Head of caudate nucleus (tissue), 42 donors: ENCODE measurements at places on chromosomes 13 and 19.

GRCh38 chr19:6925386-6925785, 38.0 kb downstream of the ADGRE1 start:
- no peak for DNase-seq

GRCh38 chr19:40223135-40223822, 3.2 kb downstream of the CCNP start:
- no peak for DNase-seq

GRCh38 chr19:46624958-46625661, at the start of gene PTGIR:
Gene PTGIR (minus strand): TSS chr19:46625089. CDS start chr19:46624225, 864 bp downstream.
- DNase-seq, result no peak

- peak; percentile 88 for DNase-seq
These were observed 4.6 kb upstream of the APC2 start for GRCh38 chr19:1445185-1445931.

GRCh38 chr13:21675095-21675991, 4.5 kb downstream of the FGF9 start:
- DNase-seq, result peak; percentile 80

- no peak for DNase-seq
These were observed 24.4 kb downstream of the NCAN start for GRCh38 chr19:19236173-19236572.

DNA sequence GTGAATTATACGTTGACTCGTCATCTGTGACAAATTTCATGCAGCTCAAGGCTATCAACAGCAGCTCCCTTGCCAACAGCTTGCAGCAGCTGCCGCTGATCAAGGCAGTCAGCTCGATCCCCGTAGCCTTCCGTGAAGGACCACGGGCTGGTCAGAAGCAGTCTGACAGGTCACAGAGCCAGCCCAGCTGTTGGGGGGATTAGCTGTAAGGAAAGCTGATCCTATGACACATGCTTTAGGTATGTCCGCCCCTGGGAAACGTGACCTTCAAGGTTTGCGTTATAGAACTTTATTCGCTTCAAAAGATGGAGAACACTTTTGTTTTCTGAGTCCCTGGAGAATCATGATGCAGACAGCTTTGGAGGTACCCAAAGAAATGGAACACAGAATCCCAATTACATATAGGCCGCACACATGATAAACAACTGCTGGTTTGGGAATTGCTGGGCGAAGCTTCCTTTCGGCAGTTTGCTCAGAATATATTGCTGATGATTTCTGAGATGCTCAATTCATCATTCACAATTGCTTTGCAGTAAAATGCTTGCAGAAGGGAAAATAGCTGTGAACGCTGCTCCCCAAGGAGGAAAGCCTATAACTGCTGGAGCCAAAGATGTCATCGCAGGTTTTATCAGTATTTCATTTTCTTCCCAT, 62.6 kb upstream of the USP29 start:
- DNase-seq, result peak; percentile 36

GRCh38 chr19:51621178-51621577, 9.0 kb downstream of the SIGLEC5 start:
- no peak for DNase-seq

- DNase-seq, result no peak
These were observed 74.9 kb downstream of the LHFPL6 start for GRCh38 chr13:39527961-39528660.

- peak; percentile 35 for DNase-seq
These were observed 58.3 kb downstream of the MBNL2 start for GRCh38 chr13:97280478-97280877.

- DNase-seq, result no peak
These were observed 39.4 kb downstream of the RFX2 start for GRCh38 chr19:6070720-6071485.

DNA sequence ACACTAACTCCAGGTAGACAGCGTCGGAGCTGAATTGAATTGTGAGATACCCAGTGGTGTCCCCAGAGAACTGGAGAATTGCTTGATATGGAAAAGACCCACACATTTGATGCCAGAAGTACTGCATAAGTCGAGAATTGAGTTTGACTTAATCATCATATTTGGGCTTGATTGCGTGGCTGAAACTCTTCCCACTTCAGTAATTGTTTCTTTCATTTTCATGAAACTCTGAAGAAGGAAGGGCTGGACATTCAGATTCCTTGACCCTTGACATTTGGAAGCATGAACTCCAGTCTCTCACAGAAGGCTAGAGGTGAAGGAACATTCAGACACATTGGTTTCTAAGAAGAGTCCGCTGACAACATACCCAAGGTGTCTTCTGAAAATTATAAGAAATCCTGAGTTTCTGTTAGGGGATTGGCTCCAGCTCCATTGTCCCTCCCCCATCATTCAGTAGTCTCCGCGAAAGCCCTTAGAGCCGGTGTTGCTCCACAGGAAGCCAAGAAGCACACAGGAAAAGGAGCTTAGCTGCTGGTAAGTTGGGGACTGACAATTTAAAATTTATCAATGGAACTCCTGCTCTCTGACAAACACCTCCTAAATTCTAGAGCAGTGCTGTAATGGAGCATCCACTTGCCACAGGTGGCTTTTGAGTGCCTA, at the start of gene FPR2:
Gene FPR2, plus strand, starts transcription at position 484 of the 660 bp plus-strand sequence. CDS start 7,479 bp downstream, outside the sequence.
- DNase-seq, result no peak

DNA sequence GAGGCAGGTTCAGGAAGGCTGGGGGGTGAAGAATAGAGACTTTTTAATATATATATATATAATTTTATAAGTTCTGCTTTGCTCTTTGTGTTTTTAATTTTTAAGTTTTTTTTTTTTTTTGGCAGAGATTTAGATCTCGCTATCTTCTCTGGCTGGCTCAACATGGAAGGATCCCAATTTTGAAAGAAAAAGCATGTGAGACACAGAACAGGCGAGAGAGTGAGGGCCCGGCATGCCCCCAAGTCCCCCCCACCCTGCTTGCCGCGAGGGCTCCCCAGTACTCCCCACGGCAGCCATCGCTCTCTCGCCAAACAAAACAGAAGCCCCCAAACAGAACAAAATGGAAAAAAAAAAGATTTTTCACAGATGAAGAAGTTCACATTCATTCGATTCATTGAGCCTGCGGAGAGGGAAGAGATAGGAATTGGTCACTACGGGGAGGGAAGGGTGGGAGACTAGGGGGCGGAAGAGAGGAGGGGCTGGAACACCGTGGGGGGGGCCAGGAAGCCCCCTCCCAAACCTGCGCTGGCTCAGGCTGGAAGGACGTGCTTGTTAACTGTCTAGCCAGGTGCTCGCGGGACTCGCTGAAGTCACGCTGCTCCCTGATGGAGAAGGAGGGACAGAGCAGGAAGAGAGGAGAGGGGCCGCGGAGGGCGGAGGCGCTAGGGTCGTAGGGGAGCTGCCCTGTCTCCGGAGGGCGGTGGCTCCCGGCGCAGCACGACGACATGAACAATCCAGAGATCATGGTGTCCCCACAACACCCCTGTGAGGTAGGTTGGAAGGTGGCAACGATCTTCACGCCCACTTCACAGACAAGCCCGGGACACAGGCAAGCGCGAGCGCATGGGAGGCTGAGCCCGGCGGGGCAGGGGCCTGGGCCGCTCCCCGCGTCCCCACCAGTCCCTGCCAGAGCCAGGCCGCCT, 10.6 kb downstream of the KHSRP start:
- DNase-seq, result peak; percentile 63

GRCh38 chr13:20570517-20570916, 3.6 kb downstream of the IFT88 start:
- no peak for DNase-seq

DNA sequence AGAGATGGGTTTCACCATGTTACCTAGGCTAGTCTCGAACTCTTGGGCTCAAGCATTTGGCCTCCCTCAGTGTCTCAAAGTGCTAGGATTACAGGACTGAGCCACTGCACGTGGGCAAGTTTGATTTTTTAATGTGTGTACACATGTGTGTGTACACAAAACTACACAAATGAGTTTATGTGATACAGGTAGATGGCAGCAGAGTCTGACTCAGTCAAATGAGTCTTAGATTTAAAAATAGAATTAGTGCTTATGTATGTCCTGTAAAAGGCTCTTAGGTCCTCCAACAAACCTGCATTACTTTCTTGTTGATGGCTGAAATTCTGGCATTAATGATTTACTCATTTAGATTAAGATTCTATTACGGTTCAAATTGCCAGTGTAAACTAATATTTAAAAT, 293.7 kb downstream of the PCDH17 start:
- no peak for DNase-seq

DNA sequence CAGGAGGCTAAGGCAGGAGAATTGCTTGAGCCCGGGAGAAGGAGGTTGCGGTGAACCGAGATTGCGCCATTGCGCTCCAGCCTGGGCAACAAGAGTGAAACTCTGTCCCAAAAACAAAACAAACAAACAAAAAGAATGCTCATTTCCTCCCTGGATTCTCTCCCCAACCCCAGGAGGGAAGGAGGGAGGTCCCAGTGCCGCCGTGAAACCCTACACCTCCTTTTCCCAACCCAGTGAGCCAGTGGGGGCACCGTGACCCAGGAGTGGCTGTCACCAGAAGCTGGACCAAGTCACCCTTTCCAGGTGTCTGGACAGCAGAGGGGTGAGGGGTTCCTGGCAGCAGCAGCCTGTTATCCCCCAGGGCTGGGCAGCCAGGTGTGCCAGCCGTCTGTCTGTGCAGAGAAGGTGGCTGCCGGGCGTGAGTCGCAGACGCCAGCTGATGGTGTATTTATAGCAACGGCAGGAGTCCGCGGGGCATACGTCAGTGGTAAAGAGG, 23.5 kb downstream of the NFIC start:
- no peak for DNase-seq

DNA sequence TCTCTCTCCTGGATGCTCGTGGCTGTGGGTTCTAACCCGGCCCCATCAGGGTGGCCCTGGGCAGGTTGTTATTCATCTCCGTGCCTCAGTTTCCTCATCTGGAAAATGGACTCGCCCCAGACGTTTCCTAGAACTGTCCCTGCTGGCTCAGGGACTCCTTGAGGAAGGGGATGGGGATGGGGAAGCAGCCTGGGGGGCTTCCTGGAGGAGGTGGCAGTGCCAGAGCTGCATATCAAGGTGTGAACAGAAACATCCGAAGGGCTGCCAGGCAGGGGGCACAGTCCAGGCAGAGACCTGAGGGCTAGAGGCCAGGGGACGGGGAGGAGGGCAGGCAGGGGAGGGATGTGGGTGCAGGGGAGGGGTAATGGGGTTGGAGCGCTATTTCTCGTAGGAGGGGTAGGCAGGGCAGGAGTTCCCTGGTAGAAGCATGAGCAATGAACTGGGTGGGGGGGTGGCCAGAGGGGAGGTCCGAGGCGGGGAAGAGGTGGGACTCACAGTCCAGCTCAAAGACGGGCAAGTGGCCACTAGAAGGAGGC, 3.6 kb upstream of the ELANE start:
- no peak for DNase-seq

GRCh38 chr19:1858412-1859081, 4.8 kb downstream of the KLF16 start:
- DNase-seq, result no peak

- DNase-seq, result peak; percentile 34
These were observed 5.0 kb downstream of the PPP1R37 start for GRCh38 chr19:45097776-45098520.

DNA sequence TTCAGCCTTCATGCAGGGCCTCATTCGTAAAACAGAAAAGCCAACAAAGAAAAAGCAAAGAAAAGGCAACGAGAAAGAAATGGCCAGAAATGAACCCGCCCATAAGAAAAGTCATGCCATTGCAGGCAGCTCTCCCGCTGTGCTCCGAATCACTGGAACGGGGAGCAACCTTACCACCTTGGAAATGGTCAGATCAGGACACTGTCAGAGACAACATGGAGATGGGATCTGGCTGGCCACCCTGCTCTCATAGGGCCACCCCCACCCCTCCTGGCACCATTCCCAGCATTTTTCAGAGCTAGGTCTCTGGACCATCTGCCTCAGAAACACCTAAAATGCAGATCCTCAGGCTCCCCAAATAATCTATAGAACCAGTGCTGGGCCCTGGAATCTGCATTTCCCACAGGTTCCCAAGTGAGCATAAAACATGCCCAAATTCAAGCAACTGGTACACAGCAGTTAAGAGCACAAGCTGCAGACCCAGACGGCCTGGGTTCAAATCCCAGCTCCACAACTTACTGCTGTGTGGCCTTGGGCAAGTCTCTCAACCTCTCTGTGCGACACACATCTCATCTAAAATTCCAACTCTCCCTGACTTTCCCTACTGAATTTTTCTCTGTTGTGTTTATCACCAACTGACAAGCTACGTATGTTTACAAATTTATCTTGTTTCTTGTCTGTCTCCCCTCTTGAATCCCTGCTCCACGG, 151.6 kb downstream of the IER2 start:
- DNase-seq, result no peak

DNA sequence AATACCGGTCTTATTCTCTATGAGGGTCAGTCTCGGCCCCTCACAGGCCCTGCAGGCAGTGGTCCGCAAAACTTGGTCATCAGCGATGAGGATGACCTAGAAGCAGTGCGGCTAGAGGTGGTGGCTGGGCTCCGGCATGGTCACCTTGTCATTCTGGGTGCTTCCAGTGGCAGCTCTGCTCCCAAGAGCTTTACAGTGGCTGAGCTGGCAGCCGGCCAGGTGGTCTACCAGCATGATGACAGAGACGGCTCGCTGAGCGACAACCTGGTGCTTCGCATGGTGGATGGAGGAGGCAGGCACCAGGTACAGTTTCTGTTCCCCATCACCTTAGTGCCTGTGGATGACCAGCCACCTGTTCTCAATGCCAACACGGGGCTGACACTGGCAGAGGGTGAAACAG, 1.8 kb downstream of the FREM2 start:
- DNase-seq, result no peak

GRCh38 chr19:40714441-40715299, 2.0 kb downstream of the COQ8B start:
- DNase-seq, result peak; percentile 97

- peak; percentile 49 for DNase-seq
These were observed 30.4 kb upstream of the TIMM44 start for GRCh38 chr19:7973883-7974282.

GRCh38 chr19:33432446-33433170, 59.1 kb downstream of the CEBPG start:
- no peak for DNase-seq

- DNase-seq, result no peak
These were observed 62.4 kb downstream of the AKAP11 start for GRCh38 chr13:42334329-42334706.

- no peak for DNase-seq
These were observed 2.9 kb upstream of the NRTN start for GRCh38 chr19:5801796-5802619.

GRCh38 chr13:97464561-97464960, 30.6 kb downstream of the RAP2A start:
- no peak for DNase-seq

- DNase-seq, result no peak
These were observed 6.5 kb downstream of the CEBPA start for GRCh38 chr19:33295621-33296487.

- DNase-seq, result no peak
These were observed 119.3 kb downstream of the IRS2 start for GRCh38 chr13:109667056-109667455.

GRCh38 chr13:80131204-80131603, 209.7 kb downstream of the SPRY2 start:
- peak; percentile 78 for DNase-seq
